Lower lobe of right lung (tissue), 2 donors: ENCODE measurements at places on chromosomes 4 and X. TPM values are rescaled to one million over a fixed set of nuclear protein-coding genes. Genes with fewer than 3 reads are reported as not detected.

PHOX2B gene
- total RNA-seq: not detected

BTC gene
- 2.9 TPM for total RNA-seq

SH3D19 gene
- total RNA-seq: 86.6 TPM

PLRG1 gene
- total RNA-seq: 55.7 TPM

VCX gene
- total RNA-seq: not detected

PRDM8 gene
- 1.6 TPM for total RNA-seq

DNA sequence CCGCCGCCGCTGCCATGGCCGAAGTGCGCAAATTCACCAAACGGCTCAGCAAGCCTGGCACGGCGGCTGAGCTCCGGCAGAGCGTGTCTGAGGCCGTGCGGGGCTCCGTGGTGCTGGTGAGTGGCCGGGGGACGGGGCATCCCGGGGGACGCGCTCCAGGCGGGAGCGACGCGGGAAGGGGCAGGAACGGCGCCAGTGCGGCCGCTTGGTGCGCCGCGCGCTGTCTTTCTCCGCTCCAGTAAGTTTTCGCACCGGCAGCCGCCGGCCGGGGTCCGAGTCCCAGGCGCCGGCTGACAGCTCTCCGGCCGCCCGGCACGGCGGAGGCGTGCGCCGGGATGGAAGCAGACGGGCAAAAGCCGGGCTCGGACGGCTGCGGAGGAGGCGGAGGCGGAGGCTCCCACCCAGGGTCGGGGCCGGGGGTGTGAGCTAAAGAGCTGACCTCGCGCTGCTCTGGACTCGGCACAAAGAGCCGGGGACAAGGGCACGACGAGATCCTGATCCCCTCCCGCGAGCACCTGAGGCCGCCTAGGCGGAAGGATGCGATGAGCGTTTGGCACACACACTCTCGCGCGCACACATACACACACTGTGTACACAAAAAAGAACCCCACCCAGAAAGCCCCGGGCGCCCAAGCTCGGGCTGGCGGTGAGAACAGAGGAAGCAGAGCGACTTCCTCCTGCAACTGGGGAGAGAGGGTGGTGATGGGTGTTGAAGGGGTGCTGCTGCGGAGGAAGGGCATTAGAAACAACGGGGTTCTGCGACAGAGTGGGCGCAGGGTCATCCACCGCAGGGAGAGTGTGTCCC lies 545 bp downstream of the DOCK11 start:
- DNase-seq: peak; percentile 81

DNA sequence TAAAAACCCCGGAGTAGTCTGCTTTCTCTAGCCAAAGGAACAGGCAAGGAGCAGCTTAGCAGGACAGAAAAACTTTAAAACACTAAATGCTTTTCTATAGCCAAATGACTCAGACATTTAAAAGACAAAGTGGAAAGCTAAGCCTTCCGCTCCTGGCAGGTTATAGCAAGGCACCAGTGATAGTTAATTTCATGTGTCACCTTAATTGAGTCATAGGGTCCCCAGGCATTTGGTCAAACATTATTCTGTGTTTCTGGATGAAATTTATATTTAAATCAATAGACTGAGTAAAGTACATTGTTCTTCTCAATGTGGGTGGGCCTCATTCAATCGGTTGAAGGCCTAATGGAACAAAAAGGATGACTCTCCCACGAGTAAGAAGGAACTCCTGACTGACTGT lies 885.7 kb upstream of the ADGRL3 start:
- DNase-seq: no peak

DNA sequence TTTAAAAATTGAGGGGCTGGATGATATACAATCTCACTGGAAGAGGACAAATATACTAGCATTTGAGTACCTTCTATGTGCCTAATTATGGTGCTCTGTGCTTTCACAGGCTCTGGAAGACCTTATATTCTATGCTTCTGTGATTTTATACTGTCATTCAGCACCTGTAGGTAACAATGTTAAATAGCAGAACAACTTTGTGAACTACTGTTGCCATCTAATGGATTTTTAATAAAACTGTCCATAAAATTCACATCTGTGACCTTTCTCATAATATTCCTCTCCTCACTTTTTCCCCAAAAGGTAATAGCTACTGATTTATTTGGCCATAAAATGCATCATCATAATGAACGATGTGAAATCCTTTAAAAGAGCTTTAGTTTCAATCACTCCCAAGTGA lies 21.9 kb downstream of the POU3F4 start:
- no peak for DNase-seq

DNA sequence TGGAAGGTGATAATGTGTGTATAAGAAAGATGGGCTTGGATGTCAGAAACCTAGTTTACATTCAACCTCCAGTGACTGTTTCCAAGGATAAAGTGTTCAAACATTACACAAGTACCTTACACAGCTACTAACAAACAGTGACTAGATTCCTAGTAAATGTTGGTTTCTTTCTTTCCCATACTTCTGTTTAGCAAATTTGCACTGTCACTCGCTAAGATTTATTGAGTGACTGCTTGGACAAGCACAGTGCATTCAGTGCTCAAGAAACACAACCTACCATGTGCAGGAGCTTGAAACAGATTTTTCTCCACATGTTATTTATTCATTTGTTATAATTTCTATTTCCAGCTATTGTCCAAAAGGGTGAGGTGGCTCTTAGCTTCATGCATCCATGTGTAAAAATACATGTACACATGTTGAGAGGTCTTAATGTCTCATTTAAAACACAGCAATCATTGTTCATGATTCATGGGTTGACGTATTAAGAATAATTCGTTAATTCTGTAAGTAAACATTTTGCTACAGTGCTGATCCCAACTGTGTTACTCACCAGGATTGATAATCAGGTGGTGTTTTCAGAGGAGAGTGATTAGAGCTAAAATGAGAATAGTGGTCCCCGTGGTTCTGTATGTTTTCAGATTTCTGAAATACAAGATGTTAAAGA lies 153.0 kb downstream of the DCLK2 start:
- DNase-seq: no peak

DNA sequence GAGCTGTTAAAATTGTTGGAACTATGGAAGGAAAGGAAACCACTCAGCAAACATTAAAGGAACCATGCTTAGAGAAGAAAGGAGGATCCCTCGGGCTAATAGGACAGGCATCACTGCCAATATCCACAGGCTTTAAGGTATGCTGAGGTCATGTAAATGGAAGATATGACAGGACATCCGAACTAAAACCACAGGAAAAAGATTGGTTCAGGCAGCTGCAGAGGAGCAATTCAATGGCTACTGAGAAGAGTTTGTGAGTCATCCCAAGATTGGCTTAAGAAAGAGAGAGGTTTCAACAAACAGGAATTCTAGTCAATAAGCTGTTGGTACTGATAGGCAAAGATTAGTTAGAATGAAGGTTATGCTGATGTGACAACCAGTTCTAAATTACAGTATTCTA lies 106.4 kb upstream of the FAM241A start:
- no peak for DNase-seq

GRCh38 chr4:14054391-14054790 lies 426.9 kb upstream of the BOD1L1 start:
- DNase-seq: no peak

DNA sequence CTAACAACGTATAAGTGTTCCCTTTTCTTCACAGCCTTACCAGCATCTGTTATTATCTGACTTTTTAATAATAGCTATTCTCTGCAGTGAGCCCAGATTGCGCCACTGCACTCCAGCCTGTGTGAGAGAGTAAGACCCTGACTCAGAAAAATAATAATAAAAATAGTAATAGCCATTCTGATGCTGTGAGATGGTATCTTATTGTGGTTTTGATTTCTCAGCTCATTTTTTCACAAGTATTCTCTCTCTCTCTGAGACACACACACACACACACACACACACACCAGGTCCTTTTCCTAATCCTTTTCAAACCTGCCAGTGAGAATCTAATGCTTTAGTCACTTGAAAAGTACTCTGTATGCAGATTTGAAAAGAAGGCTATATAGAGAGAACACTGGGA lies 89.8 kb downstream of the CHIC2 start:
- no peak for DNase-seq
